ENCODE measurements at places on chromosomes 5 and 9.

DNA sequence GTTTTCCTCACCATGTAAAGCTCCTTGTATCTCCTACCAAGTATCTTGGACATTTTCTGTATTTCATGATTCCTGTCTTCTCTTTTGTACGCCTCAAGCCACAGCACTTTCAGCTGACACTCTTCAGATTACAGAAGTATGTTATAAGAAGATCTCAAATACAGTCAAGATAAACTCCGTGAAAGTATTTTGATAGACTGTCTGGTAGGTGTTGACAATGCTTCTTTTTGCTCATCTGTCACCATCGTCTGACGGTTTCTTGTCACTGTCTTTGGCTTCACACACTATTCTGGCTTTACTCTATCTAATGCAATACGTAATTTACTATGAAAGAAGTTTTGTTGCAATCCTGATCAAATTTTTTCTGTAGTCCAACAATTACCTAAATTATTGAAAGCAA lies 294.5 kb upstream of the CDH12 start:
- DNase-seq: no peak

DNA sequence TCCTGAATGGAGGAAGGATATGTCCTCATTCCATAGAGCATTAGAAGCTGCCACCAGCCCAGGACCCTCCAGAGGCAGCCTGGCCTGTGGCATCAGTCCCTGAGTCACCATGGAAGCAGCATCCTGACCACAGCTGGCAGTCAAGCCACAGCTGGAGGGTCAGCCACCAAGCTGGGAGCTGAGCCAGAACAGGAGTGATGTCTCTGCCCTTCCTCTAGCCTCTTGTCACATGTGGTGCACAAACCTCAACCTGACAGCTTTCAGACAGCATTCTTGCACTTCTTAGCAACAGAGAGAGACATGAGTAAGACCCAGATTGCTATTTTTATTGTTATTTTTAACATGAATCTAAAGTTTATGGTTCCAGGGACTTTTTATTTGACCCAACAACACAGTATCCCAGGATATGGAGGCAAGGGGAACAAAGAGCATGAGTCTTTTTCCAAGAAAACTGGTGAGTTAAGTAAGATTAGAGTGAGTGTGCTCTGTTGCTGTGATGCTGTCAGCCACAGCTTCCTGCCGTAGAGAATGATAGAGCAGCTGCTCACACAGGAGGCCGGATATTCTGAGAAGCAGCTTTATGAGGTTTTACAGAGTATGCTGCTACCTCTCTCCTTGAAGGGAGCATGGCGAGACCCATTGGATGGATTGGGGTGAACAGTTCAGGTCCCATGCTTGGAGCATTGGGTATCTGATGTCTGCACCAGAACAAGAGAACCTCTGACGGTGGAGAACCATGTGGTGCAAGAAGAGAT lies 13.0 kb upstream of the CYFIP2 start:
- no peak for DNase-seq

DNA sequence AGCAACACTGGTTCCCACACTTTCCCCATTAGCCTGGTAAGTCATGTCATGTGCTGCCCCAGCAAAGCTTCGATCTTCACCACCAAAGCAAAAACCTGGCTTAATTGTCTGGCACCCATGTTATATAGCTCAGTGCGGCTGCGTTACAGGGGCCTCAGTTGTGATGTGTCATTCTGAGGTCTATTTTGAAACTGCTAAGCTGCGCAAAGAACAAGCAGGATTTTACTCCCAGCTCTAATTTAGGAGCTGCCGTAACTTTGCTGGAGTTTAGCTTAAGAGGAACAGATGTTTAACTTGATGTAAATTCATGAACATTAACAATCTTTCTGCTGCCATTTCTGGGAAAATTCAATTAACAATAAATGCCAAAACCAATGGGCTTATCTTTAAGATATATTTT lies 274.1 kb downstream of the HSPA4 start:
- no peak for DNase-seq

DNA sequence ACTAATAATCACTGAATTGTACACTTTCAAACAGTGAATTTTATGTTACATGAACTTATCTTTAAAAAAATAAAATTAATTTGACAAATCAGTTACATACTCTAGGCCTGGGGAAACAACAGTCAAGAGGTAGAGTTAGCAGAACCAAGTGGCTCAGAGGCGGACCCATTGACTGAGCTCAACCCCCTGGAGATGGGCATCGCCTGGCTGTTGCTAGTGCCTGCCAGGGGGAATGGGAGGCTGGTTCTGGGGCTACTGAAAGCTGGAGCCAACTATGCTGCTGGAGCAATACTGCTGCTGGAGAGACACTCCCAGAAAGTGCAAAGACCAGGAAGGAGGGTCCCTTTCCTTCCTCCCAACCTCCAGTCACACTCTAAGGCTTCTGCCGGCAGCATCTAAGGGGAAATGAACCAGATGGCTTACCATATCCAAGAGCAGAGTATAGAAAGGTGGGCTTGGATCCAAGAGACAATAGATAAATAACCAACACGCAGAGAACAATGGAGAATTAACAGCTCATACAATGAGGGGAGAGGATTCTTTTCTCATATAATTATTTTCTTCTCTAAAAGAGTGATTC lies 40.3 kb upstream of the ANKRD55 start:
- no peak for DNase-seq

- no peak for DNase-seq
Measured at GRCh38 chr9:131874447-131874846, 134.6 kb upstream of the RAPGEF1 start.

DNA sequence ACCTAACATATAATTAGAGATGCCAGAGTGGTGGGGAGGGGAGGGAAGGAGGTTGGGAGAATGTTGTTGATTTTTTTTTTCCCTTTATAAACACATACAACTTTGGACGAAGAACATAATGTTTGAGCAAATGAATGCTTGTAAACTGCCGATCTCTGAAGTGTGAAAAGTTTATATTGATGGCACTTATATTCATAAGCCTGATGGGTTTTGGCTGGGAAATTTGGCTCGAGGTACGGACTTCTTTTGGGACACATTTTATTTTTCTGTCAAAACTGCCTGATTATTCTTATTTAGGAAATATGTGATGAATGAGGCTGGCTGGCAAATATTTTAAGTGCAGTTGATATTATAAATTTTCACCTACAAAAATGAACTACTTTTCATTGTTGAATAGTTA lies 9.9 kb downstream of the DAPK1 start:
- no peak for DNase-seq

Data from glutamatergic neuron (in vitro differentiated cells).